Stimulated activated CD8-positive, alpha-beta memory T cell treated with anti-CD3 and anti-CD28 coated beads, Interleukin-15, amount 100 ng/mL, for 1 hour (primary cell): ENCODE measurements at places on chromosomes 2 and 18.

- no peak for DNase-seq
These were observed 194.4 kb downstream of the TMX3 start for GRCh38 chr18:68520406-68521075.

DNA sequence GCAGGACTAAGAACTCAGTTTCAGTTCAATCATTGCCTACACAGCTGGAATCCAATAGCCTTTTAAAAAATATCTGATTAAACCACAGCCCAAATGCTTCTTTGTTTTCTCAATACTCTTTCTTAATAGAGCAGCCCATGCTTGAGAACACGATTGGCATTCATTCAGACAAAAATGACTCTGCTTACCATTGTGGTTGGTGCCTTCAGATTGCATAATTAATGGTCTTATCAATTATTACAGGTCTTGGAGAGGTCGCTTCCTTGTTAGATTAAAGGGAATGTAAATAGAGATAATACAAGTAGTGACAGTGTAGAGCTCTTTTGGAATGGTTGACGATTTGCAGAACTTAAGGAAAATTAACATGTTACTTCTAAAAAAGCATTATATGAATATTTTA lies 107.2 kb downstream of the RNF152 start:
- no peak for DNase-seq

DNA sequence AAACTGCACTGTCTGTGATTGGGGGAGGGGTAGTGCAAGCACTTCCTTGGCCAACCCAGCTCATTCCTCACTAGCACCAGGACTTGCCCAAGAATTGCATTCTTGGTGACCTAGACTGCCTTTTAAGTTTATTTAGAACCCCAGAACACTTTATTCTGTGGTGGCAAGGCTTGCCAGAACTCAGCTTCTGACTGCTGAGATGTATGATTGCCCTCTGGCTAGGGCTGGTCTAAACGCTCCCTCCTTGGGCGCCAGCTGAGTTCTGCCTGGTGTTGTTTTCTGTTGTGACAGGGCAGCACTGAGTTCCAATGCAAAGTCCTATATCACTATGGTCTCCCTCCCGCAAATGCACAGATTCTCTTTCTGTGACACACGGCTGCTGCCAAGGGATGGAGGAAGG lies 247.7 kb downstream of the ZNF385B start:
- DNase-seq: no peak

GRCh38 chr2:46711156-46711555 lies 204.4 kb downstream of the MCFD2 start:
- no peak for DNase-seq

GRCh38 chr2:151030663-151031230 lies 230.9 kb downstream of the RBM43 start:
- DNase-seq: no peak

GRCh38 chr2:176540995-176541394 lies 271.8 kb downstream of the MTX2 start:
- DNase-seq: no peak

GRCh38 chr2:38771632-38772031 lies 6.4 kb upstream of the GEMIN6 start:
- no peak for DNase-seq

DNA sequence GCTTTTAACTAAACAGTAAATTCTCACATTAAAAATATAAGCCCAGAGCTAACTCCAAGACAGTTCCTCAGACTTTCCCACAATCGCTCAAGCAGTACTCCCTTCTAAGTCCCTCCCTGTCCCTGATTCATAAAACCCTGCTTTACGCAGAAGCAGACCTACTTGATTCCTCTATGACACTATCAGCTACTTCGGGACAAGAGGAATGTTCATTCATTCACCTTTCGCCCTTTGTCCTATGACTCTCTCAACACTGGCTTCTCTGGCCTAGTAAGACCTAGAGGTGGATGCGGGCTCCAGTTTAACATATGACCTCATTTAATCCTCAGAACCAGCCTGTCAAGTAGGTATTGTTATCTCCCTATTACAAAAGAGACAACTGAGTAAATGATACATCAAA lies 10.2 kb downstream of the LPIN2 start:
- DNase-seq: no peak
